ENCODE measurements at places on chromosomes 2 and 18. TPM values are rescaled to one million over a fixed set of nuclear protein-coding genes. Genes with fewer than 3 reads are reported as not detected.

DNA sequence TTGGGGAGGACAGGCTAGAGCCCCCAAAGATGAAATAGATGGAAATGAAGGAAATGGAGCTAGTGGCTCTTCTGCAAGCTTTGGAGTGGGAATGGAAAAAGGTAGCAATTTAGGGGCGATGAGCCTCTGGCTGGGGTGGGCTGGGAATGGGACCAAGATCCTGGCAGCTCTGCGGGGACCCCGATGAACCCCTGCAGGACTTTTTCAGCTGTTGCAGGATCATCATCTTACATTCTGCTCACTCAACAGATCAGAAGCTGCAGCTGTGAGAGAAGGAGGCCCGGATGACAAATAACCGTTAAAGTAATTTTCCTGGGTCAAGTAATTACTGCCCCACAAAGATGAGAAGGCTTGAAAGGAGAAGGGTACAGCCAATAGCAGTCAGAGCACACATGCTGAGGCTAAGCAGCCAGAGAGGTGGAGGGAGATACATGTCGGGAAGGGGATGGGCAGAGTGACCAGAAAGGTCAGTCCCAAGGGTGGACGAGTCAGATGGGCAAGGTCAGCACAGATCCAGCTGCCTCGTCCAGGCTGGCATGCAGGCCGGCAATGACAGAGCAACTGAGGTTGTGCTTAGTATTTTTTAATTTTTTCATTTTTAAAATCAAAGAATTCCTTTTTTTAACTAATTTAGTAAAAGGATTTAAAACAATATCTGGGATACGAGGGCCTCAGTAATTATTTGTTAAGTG is 245.0 kb upstream of the RAB6C start:
- no peak for DNase-seq

DNA sequence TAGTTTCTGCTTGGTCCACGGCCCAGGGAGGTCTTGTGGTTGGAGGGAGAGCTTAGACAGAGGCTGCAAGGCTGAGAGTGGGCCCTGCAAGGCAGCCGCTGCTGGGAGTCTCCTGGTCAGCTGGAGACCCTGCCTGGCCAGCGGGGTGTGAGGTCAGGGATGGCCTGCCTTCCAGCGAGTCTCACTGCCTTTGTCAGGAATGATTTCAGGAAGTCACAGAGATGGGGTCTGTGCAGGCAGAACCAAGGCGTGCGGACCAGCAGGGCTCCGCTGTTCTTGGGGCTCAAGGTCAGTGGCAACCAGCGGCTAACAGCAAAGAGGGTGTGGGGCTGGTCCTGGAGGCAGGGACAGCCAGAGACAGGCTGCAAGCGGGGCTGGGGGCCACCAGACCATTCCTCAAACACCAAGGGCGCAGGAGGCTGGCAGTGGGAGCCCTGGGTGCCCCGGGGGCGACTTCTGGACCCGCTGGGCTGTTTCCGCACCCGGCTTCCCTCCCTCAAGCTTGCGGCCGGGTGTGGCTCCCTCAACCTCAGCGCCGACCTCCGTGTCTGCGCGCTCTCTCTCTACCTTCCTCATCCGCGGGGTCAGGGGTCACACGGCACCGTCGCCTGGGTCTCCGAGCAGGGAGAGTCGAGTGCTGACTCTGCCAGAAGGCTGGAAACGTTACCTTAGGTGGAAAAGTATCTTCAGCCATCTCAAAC is 124.5 kb upstream of the CTDP1 start:
- no peak for DNase-seq

DNA sequence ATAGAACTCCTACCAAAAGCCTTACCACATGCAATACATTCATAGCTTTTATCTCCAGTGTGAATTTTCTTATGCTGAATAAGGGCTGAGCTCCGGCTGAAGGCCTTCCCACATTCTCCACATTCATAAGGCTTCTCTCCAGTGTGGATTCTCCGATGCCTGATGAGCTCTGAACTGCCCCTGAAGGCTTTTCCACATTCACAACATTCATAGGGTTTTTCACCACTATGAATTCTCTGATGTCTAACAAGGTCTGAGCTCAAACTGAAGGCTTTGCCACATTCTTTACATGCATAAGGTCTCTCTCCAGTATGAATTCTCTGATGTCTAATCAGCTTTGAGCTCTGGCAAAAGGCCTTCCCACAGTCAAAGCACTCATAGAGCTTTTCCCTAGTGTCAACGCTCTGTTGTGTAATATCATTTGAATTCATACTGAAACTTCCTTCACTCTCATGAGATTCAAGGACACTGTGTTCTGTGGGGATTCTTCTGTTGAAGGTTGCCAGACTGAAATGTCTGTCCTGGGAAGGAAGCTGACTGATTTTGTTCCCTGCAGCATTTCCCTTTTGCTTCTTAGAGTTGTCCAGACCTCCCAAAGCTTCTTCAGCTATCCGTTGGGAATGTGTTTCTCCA is 12.9 kb downstream of the ZNF397 start:
- DNase-seq: no peak

- no peak for DNase-seq
Measured at GRCh38 chr2:44663471-44664073, 277.9 kb upstream of the SIX3 start.

- DNase-seq: peak; percentile 33
Measured at GRCh38 chr2:218465987-218466633, 47.2 kb downstream of the VIL1 start.

DNA sequence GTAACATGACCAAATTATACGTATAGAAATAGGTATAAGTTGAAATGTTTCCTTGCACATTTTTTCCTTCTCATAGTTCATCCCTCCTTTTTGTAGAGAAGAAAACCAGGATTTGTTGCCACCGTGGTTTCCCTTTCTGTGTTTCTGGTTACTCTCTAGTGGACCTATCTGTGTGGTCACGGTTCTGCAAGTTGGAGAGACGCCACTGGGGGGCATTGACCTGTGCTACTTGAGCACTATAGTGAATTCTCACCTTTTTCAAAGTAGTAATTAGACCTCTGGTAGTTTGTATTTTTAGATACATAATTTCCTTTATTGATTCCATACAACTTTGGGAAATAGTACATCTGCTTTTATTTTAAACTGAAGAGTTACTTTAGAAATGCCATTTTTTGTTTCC is 444.8 kb downstream of the PTPRM start:
- DNase-seq: no peak

The CAPN14 gene
- total RNA-seq: 0.05 TPM

The SULT1C4 gene
- not detected for total RNA-seq

The NYAP2 gene
- total RNA-seq: not detected

Data from myocyte (in vitro differentiated cells).